ENCODE measurements at places on chromosomes 3 and 15.

DNA sequence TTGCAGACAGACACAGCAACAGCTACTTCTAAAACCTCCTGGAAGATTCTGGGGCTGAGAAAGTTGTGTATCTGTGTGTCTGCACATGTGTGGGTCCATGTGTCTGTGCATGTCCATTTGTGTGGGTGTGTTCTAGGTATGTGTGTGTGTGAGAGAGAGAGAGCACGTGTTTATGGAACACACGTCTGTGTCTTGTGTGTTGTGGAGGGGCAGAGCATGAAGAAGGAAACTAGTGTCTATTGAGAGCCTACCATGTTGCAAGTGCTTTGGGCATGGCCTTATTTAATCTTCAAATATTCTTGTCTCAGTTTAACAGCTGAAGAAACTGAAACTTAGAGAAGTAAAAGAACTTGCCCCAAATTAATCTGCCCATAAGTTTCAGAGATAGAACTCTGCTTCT lies 327.5 kb downstream of the UACA start:
- no peak for DNase-seq

DNA sequence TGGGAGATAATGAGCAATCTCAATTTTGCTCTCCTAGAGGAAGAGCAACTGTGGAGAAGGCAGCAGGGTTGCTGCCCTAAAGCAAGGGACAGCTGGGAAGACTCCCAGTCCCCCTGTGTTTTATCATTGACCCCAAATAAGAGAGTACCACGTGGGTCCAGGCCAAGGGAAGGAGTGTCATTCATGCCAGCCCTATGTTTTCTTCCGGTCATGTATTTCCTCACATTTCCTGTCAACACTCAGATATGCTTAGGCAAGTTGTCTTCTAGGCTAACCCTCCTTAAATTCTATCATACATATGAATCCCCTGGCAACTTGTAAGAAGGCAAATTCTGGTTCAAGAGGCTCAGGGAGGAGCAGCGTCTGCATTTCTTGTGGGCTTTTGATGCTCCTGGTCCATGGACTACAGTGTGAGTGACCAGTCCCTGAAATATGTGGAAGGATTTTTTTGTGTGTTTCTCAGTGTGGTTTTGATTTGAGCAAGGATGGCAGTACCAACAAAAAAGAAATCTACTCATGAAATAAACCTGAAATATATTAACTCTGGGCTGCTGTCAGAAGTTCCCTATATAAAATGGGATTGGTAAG lies 31.9 kb upstream of the RPP14 start:
- no peak for DNase-seq

GRCh38 chr3:64046592-64046991 lies 23.3 kb upstream of the PSMD6 start:
- no peak for DNase-seq

DNA sequence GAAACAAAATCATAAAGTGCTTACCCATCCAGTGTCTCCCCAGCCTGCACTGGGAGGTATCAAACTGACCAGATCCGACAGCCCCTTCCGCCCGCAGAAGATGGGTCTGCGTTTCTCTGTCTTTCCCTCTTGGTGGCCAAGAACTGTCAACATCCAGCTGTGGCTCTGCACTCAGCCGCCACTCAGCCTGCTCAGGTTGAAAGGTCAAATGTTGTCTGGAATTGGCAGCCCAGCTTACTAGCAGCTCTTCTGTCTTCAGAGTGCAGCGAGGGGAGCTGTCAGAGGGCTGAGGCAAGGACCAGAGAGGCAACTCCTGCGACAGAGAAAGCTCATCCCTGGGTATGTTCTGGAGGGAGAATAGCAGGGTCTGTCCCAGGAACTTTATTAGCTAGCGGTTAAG lies 45.4 kb downstream of the GOLGA6L2 start:
- DNase-seq, result no peak

DNA sequence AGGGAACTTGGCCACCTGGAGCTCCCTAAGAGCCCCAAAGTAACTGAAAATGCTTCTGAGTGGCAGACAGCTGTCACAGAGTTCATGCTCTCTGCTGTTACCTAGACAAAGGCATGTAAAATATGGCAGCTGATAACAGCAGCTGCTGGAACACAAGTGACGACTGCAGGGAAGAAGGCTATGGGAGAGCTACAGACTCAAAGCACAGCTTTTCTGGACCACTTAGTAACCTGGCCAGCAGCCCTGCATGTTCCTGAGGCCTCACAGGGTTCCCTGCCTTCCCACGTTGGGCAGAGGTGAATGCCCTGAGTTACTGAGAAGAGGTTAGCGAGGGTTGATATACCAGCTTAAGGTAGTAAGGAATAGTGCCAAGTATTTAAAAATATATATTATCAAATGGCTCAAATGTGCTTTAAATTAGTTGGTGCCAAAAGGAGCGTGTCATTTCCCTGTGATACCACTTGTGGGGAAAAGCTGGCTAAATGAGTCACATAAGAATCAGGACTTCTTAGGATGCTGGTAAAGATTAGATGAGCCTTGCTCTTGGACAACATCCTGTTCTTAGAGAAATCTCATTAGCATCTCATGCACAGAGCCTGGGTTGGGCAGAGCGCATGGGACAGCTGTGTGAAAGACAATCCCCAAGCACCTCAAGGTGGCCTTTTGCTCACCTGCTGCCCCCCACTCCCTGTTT lies 76.4 kb upstream of the SCN5A start:
- no peak for DNase-seq

DNA sequence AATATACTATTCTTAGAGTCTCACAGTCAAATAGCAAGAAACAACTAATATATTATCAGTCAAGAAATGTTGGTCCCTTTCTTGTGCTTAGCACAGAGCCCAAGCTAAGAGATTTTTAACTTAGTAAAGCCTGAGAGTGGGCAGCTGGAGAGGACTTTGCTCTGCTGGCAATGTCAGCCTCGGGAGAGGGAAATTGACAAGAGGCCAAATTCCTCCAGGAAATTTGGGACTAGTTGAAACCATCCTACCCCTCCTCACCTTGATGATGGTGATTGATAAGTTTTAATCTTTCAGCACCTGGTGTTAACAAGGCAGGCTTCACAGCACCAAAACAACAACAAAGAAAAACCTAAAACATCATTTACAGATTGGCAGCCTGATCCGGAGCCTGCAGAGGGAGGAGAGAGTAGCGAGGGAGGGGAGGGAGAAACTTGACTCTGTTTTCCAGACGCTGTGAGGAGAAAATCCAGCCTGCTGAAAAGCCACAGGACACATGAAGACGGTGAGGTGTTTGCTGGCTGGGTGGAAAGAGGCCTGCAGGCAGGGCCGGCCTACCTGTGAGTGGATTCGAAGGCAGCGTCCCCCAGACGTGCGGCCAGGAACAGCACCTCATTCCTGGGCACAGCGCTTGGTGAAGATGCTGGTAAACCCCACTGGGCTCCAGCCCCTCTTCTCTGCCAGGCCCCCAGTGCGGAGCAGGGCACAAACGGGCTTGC lies 150.9 kb downstream of the LRRC28 start:
- no peak for DNase-seq

DNA sequence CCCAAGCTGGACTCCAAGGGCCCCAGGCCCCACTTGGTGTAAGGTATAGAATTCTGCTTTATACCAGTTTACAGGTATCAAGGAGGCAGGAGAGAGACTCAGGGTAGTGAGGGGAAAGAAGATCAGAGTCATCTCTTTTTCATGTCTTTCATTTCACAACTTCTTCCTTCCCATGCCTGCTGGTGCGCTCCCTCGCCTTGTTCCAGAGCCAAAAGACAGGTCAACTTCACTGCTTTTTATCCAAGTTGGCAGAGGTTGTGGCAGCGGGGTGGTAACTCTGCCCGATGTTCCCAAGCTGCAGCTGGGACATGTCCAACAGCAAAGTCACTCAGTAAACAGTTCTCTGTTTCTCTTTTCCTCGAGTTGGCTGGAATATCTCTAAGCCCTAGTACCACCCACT lies 86.3 kb upstream of the TCF12 start:
- no peak for DNase-seq

DNA sequence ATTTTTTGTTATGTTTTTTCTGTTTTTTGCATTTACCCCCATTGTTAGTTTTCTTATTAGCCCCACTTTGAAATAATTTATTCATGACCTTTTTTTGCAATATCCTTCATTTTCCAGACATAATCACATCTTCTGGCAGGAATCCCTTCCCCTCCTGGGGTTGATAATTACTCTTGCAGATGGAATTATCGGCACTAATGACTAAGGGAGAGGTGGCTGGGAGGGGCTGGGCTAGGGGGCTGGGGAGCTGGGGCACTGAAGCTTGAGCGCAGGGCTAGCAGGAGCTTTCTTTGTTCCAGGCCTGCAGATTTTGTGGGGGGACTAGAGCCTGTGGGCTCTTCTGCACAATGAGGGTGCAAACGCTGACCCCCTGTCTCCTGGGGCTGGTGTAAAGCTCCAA lies 77.8 kb downstream of the RAB11A start:
- DNase-seq, result no peak

DNA sequence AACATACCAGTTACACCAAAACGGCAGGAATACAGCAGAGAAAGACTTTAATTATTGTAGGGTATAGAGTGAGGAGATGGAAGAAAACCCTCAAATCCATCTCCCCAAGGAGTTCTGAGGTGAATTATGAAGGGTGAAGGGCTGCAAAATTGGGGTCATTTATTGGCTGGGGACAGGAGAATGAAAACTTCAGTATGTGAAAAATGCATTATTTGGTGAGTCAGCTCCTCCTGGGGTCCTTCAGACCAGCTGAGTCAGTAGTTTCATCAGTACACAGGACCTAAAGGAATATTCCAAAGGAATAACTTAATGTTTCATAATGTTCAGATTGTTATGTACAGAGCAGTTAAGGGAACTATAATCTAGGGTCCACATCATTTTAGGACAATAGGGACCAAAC lies 566.0 kb downstream of the GBE1 start:
- no peak for DNase-seq

GRCh38 chr3:113092746-113093145 lies 102.0 kb downstream of the GTPBP8 start:
- no peak for DNase-seq

- DNase-seq, result no peak
Measured at GRCh38 chr3:155912579-155913190, 42.2 kb downstream of the GMPS start.

- DNase-seq, result no peak
Measured at GRCh38 chr3:13951184-13951583, 71.3 kb upstream of the WNT7A start.
